Left ventricle myocardium superior (tissue), 1 donor: ENCODE measurements at places on chromosomes 11 and 22. TPM values are rescaled to one million over a fixed set of nuclear protein-coding genes. Genes with fewer than 3 reads are reported as not detected.
A peak's percentile ranks its signal among the peaks of the same experiment; 100 is the strongest.

DNA sequence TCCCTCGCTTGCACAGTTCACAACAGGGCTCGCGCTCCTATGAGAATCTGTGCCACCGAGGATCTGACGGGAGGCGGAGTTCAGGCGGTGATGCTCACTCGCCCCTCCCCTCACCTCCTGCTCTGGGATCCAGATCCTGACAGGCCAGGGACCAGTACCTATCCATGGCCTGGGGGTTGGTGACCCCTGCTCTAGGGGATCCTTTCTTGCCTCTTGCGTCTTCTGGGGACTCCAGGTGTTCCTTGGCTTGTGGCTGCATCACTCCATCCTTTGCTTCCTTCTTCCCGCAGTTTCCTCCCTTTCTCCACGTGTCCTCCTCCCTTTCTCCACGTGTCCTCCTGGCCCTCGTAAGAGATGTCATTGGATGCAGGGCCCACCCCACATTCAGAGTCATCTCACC is 30.6 kb upstream of the KRTAP5-7 start:
- DNase-seq: no peak

The MS4A14 gene
- total RNA-seq: 0.52 TPM

The HBE1 gene
- total RNA-seq: not detected

DNA sequence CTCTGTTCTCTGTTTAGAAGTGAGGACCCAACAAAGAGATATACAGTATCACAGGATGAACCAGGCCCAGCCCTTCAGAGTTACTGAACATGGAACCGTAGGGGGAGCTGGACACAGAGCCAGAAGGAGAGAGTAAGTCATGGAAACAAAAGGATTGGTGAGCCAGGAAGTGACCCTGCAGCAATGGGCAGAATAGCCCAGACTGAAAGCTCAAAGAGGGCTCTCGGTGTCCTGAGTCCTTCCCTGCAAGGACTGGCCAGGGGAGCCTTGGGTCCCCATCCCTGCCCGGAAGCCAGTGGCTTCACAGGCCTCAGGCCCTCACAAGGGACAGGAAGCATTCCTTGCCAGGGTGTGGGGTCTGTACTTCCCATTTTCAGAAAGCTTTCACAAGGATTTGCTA is 150.6 kb downstream of the SPATA19 start:
- DNase-seq: no peak

DNA sequence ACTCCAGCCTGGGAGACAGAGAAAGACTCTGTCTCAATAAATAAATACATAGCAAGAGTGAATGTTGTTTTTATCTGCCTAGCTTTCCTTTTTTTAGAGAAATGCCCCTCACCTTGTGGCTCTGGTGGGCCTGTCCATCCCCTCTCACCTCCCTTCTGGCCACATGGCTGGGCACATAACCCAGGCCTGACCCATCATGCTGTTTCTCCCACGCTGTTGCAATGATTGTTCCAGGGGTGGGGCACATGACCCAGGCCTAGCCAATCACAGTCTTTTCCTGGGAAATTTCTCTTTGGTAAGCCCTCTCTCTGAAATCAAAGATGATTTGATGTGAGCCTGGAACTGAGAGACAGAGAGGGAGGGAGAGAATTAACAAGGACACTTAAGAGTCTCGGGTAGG is 5.5 kb upstream of the CYTH4 start:
- peak; percentile 26 for DNase-seq

DNA sequence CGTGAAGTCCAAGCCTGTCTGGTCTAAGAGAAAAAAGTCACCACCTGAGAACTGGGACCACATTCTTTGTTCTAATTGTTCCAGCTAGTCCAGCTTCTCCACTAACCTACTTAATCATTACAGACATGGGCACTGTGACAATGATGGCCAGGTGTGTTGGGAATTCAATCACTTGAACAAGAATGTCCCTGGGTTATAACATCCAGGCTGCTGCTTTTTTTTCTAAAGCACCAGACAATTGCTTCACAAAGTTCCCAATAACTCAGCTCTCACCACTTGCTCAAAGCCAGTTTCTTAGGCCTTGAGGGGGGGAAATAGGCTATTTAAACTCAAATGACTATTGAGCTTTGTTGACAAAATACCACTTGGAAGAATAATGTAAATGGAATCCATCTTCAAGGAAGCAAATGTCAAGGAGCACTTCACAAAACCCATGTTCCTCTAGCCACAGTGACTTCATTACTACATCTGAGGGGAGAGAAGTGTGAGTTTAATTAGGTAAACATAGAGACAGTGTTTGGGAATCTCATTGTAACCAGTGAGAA is 80.3 kb downstream of the ME3 start:
- DNase-seq: no peak

GRCh38 chr11:68855205-68855981 is 13.7 kb upstream of the CPT1A start:
- DNase-seq: peak; percentile 69

The RASSF10 gene
- total RNA-seq: 0.42 TPM

The ACTN3 gene
- not detected for total RNA-seq

- peak; percentile 78 for DNase-seq
These were observed 34.5 kb upstream of the TEF start for GRCh38 chr22:41347066-41347859.

- DNase-seq: no peak
These were observed 78.1 kb downstream of the GAB2 start for GRCh38 chr11:78339483-78339882.

The GPHA2 gene
- total RNA-seq: not detected

DNA sequence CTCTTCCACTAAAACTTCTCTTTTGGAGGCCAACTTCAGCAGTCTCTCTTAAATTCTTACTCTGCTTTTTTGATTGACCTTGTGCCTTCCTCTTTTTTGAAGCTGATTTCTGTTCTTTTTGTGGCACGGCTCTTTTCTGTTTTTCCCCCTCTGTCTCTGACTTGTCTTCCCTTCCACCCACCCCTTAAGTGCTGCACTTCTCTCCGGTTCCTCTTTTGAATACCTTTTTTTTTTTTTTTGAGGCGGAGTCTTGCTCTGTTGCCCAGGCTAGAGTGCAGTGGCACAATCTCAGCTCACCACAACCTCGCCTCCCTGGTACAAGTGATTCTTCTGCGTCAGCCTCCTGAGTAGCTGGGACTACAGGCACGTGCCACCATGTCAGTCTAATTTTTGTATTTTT is 211.9 kb downstream of the BLID start:
- DNase-seq: no peak

DNA sequence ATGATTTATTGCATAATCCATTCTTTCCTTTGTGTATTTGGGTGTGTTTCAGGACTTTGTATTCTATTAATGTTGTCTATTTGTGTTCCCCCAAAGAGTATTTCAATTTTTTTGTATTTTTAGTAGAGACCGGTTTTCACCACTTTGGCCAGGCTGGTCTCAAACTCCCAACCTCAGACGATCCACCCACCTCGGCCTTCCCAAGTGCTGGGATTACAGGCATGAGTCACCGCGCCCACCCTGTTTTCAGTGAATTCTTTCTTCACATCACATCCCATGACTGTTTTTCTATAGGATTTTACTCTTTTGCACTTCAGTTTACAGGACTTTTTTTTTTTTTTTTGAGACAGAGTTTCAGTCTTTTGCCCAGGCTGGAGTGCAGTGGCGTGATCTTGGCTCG is 46.3 kb downstream of the RBX1 start:
- no peak for DNase-seq

The PANX2 gene
- 0.40 TPM for total RNA-seq

- DNase-seq: peak; percentile 70
These were observed 28.0 kb downstream of the MOB2 start for GRCh38 chr11:1458340-1459218.

GRCh38 chr11:31240340-31240904 is 129.1 kb downstream of the DCDC1 start:
- no peak for DNase-seq

GRCh38 chr22:43393844-43394474 is 17.9 kb upstream of the MPPED1 start:
- no peak for DNase-seq

GRCh38 chr11:64887757-64888405 is 9.5 kb upstream of the EHD1 start:
- DNase-seq: peak; percentile 91

DNA sequence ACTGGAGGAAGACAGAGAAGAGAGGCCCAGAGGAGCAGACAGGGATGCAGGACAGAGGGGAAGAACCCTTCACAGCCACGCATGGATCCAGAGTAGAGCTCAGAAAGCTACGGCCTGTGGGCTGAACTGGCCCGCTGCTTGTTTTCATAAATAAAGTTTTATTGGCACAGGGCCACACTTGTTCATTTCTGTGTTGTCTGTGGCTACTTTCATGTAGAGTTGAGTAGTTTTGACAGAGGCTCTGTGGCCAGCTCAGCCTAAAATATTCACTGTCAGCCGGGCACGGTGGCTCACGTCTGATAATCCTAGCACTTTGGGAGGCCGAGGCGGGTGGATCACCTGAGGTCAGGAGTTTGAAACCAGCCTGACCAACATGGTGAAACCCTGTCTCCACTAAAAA is 26.2 kb upstream of the GAL start:
- no peak for DNase-seq

GRCh38 chr11:17807034-17807433 is 72.5 kb downstream of the KCNC1 start:
- no peak for DNase-seq

- no peak for DNase-seq
These were observed 2.7 kb upstream of the LDHAL6A start for GRCh38 chr11:18452927-18453326.

DNA sequence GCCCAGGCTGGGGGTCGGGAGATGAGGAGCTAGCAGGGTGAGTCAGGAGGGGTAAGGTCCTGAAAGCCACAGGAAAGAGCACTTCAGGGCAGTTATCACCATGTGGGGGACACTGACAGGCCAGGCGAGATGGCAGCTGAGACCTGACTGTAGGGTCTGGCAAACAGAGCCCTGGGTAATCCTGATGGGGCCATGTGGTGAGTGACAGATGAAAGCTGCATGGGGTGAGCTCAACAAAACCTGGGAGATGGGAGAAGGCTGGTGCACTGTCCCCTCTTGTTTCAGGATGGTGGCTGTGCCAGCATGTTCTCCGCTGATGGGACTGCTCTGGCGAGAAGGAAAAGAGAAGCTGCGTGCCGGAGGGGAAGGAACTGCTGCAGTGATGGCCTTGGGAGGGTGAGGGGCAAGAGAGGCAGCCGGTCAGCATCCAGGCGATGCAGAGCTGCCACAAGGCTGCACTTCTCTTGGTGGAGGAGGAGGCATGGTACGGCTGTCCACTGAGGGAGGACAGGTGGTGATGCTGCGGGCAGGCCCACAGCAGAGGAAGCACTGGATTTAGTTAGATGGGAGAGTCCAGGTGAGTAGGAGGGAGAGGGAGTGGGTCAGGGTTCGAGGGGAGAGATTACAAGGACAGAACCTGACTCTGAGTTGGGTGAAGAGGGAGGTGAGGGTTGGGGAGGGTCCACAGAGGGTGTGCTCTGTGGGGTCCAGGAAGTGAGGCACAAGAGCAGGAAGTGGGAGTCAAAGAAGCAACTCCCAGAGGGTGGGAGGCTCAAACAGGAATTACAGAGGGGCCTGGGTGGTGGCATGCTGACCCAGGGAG is 3.8 kb downstream of the TOP3B start:
- DNase-seq: no peak

DNA sequence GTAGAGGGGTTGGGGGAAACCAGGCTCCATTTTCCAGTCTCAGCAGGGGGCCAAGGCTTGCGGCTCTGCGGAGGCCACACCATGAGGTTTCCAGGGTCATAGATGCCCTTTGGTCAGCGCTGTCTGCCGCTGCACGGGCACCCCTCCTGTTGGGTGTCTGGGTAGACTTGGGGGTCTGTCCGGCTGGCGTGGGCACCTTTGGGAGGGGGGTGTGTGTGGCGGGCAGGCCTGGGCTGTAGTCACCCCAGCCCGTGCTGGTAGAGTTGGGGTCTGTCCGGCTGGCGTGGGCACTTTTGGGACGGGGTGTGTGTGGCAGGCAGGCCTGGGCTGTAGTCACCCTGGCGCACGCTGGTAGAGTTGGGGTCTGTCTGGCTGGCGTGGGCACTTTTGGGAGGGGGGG is 18.6 kb downstream of the LSP1 start:
- DNase-seq: no peak

DNA sequence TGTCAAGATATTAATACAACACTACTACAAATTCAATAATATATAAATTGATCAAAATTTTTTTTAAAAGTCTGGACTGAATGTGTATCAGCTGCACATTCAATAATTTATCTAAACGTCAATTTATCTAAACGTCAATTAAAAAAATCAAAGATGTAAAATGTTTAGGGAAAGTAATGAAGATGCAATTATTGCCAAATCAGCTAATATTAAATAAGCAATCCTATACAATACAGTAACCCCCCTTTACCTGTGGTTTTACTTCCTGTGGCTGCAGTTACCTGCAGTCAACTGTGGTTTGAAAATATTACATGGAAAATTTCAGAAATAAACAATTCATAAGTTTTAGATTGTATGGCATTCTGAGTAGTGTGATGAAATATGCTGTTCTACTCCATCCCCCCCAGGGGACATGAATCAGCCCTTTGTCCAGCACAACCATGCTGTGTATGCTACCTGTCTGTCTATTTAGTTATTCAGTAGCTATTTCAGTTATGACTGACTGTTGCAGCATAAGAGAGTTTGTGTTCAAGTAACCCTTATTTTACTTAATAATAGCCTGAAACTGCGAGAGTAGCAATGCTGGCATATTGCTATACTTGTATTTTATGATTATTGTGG is 72.2 kb downstream of the CWF19L2 start:
- DNase-seq: no peak

GRCh38 chr22:27913162-27913741 is 5.8 kb downstream of the PITPNB start:
- DNase-seq: no peak

The PATE2 gene
- not detected for total RNA-seq
